Activated CD4-positive, alpha-beta T cell treated with anti-CD3 and anti-CD28 coated beads, Interleukin-2, amount 10 ng/mL, durations not matched to agents 24 days and 14 days (primary cell): ENCODE measurements at places on chromosomes 7 and 10. TPM values are rescaled to one million over a fixed set of nuclear protein-coding genes. Genes with fewer than 3 reads are reported as not detected.

- H3K27ac ChIP-seq = no peak overlapping the region
- H3K4me3 ChIP-seq = no peak overlapping the region
- peaks cover 10% of the 10 kb centered on the region for H3K27me3 ChIP-seq
- no peak for DNase-seq
- no peaks in the 10 kb centered on the region for H3K36me3 ChIP-seq
Observed at GRCh38 chr7:129550693-129551360, 48.5 kb downstream of the SMKR1 start.

DNA sequence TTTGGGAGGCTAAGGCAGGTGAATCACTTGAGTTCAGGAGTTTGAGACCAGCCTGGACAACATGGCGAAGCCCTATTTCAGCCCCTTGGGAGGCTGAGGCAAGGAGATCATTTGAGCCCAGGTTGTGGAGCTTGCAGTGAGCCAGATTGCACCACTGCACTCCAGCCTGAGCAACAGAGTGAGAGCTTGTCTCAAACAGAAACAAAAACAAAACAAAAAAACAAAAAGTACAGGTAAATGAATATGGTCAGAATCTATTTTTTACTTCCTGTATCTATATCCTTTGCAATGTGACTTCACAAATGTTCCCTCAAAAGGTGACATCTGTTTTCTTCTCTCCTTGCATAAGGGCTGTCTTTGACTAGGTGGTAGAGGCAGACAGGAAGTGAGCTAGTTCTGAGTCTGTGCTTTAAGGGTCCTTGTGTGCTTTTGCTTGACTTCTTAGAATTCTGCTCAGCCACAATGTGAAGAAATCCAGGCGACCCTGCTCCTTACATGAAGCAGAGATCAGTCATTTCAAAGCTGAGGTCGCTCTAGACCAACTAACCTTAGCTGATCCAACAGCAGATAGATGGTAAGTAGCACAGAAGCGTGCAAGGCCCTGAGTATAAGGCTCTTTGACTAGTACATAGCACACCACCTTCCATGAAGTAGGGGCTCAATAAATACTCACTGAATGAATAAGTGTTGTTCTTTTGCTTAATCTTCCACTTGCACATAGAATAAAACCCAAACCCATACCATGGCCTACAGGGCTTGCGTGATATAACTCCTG, 423.2 kb upstream of the PCDH15 start:
- H3K4me1 ChIP-seq = no peaks in the 10 kb centered on the region
- H3K27me3 ChIP-seq = no peaks in the 10 kb centered on the region
- DNase-seq = no peak
- H3K4me3 ChIP-seq = no peak overlapping the region
- no peaks in the 10 kb centered on the region for H3K36me3 ChIP-seq
- H3K27ac ChIP-seq = no peak overlapping the region

DNA sequence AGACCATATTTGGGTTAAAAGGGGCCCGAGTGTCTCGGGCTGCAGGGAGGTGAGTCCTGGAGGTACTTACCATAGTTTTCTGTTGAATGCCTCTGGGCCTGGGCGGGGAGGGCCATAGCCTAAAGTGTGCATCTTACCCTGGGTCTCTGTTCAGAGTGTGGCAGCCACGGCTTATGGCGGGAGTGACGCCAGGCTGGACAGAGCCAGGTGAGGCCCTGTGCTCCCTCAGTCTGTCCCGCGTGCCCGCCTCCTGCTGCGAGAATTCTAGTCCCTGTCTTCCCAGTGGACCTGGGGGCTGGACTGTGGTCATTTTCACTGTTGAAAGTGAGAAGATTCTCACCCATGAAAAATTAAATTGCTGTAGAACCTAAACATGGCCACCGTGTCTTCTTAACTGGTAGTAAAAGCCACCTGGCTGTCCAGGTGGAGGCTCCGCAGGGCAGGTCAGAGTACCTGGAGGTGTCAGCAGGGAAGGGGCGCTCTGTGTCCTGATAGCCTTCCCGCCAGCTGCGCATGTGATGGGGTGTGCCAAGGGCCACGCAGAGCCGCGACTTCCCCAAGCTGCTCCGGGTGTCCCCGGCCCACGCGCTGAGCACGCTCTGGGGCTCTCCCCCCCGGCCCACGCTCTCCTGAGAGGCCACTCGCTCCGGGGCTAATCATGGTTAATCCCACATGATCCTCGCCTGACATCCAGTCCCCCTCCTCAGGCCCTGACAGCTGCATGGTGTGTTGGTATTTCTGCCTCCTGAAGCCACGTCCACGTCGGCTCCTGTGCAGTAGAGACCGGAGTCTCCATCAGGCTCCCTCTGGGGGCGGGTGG, 20.3 kb downstream of the INPP5A start:
- H3K4me1 ChIP-seq = peaks cover 23% of the 10 kb centered on the region
- no peaks in the 10 kb centered on the region for H3K27me3 ChIP-seq
- H3K36me3 ChIP-seq = peaks cover 5% of the 10 kb centered on the region
- no peak overlapping the region for H3K4me3 ChIP-seq
- H3K27ac ChIP-seq = no peak overlapping the region
- DNase-seq = no peak

DNA sequence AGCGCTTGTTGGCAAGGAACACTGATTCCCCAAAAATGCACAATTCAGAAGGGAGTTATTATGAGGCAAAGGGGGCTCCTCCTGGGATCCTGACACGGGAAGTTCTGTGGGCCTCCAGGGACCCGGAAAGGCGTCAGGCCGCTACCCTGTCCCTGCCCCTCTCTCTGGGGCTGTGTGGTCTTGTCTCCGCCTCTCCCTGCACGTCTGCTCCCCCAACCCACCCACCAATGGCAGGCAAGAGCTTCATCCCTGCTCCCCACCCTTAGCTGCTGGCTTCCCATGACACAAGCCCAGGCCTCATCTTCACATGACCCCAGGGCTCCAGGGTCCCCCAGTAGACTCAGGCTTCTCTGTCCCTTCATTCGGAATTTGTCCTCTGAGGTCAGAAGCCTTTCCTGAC, 31.0 kb upstream of the ADRB1 start:
- H3K36me3 ChIP-seq = no peaks in the 10 kb centered on the region
- no peak overlapping the region for H3K4me3 ChIP-seq
- H3K27me3 ChIP-seq = peaks cover 30% of the 10 kb centered on the region
- H3K27ac ChIP-seq = no peak overlapping the region

- peak; percentile 58 for DNase-seq
- no peaks in the 10 kb centered on the region for H3K36me3 ChIP-seq
- no peak overlapping the region for H3K4me3 ChIP-seq
Observed at GRCh38 chr7:124101173-124101768, 68.4 kb upstream of the TMEM229A start.

DNA sequence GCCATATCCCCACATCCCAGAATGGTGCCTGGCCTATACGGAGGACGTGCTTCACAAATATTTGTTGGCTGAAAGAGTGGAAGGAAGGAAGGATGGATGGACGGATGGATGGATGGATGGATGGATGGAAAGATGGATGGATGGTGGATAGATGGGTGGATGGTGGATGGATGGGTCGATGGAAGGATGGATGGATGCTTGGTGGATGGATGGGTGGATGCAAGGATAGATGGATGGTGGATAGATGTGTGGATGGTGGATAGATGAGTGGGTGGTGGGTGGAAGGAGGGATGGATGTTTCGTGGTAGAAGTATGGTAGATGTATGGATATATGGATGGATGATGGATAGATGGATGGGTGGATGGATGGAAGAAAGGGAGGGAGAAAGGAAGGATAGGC, 10.8 kb downstream of the CHAT start:
- H3K4me3 ChIP-seq = no peak overlapping the region
- no peaks in the 10 kb centered on the region for H3K27me3 ChIP-seq
- no peaks in the 10 kb centered on the region for H3K4me1 ChIP-seq
- no peaks in the 10 kb centered on the region for H3K36me3 ChIP-seq
- H3K27ac ChIP-seq = no peak overlapping the region

DNA sequence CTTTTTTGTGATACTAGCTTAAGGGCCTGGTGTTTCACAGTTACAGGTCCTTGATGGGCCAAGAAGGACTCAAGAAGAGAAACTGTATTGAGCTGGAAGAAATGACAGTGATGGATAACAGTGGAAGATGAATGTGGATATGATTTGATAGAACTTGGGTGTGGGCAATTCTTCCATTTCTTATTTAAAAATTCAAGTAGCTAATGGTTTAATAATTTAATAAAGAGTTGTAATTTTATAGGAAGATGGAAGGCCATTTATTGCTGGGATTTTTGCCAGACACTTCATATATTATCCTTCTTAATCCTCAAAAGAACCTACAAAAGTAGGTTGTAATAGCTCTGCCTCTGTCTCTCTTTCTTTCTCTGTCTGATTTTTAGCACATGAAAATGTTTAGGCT, 21.3 kb upstream of the AKR1B1 start:
- peaks cover 10% of the 10 kb centered on the region for H3K27me3 ChIP-seq
- H3K27ac ChIP-seq = no peak overlapping the region
- DNase-seq = no peak
- H3K36me3 ChIP-seq = no peaks in the 10 kb centered on the region
- H3K4me3 ChIP-seq = no peak overlapping the region

DNA sequence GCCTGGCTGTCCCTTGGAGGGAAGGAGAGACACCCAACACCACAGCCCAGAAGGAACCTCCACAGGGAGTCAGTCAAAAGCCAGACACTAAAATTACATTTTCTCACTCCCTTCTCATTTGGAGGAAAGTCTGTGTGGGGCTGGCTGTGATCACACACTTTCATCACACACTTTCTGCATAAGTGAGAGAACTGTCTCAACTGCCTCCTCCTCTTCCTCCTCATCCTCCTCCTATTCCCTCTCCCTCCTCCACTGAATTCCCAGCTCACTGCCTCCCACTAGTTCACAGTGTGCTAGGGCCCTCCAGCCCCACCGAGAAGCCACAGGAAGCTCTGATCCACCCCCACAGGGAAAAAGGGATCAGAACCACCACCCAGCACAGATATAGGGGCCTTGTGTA, 91.6 kb downstream of the KCNMA1 start:
- H3K27me3 ChIP-seq = peaks cover 1% of the 10 kb centered on the region
- H3K4me1 ChIP-seq = no peaks in the 10 kb centered on the region
- no peaks in the 10 kb centered on the region for H3K36me3 ChIP-seq
- H3K4me3 ChIP-seq = no peak overlapping the region
- H3K27ac ChIP-seq = no peak overlapping the region
- DNase-seq = no peak

DNA sequence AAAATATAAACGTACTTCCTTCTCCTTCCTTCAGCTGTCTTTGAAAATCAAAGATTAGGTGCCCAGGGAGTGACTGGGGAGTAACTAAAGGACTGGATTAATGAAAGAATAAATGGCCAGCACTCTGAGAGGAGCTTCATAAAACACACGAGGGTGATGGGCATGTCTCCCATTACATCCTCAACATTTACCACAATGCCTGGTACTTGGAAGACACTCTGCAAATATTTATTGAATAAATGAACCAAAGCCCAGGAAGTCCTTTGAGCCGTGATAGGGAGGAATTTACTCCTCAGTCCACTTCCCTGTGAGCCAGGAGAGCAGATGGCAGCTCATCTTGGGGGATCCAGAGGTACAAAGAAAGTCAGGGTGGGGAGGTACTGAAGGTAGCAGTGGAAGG, 96.3 kb downstream of the RAB11FIP2 start:
- H3K27me3 ChIP-seq = peaks cover 4% of the 10 kb centered on the region
- H3K36me3 ChIP-seq = no peaks in the 10 kb centered on the region
- no peak overlapping the region for H3K27ac ChIP-seq
- H3K4me1 ChIP-seq = no peaks in the 10 kb centered on the region
- DNase-seq = peak; percentile 26
- H3K4me3 ChIP-seq = no peak overlapping the region

GRCh38 chr7:103299660-103300059, 2.4 kb downstream of the PMPCB start:
- peaks cover 50% of the 10 kb centered on the region for H3K36me3 ChIP-seq
- no peaks in the 10 kb centered on the region for H3K27me3 ChIP-seq
- H3K4me1 ChIP-seq = peaks cover 34% of the 10 kb centered on the region
- no peak overlapping the region for H3K27ac ChIP-seq
- no peak overlapping the region for H3K4me3 ChIP-seq
- no peak for DNase-seq

DNA sequence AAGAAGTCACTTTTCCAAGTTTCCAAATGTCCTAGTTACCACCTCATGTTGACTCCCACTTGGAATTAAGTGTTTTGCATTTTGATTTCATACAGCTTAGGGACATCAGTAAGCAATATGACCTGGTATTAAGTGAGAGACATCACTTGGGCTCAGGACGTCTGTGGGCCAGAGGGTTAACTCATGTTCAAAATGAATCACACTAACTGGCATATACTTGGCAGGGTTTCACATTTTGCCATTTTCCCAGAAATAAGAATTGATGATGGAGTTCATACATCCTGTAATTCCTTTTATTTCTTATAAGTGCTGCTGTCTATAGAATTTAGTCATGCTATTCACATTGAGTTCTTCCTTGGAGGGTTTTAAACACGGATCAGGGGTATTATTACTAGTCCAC, 516.5 kb downstream of the PHTF2 start:
- H3K27me3 ChIP-seq = no peaks in the 10 kb centered on the region
- no peaks in the 10 kb centered on the region for H3K36me3 ChIP-seq
- H3K27ac ChIP-seq = no peak overlapping the region
- H3K4me1 ChIP-seq = no peaks in the 10 kb centered on the region
- H3K4me3 ChIP-seq = no peak overlapping the region
- no peak for DNase-seq

- H3K27ac ChIP-seq = no peak overlapping the region
- H3K4me1 ChIP-seq = no peaks in the 10 kb centered on the region
- H3K27me3 ChIP-seq = no peaks in the 10 kb centered on the region
- H3K4me3 ChIP-seq = no peak overlapping the region
- DNase-seq = no peak
Observed at GRCh38 chr10:128963211-128964099, 503.6 kb upstream of the MGMT start.

- no peaks in the 10 kb centered on the region for H3K36me3 ChIP-seq
- no peak for DNase-seq
- H3K27ac ChIP-seq = no peak overlapping the region
- no peak overlapping the region for H3K4me3 ChIP-seq
- peaks cover 11% of the 10 kb centered on the region for H3K4me1 ChIP-seq
Observed at GRCh38 chr10:133237241-133237587, 441 bp upstream of the VENTX start.

GRCh38 chr7:135833642-135834041, 85.0 kb upstream of the FAM180A start:
- no peak overlapping the region for H3K27ac ChIP-seq
- H3K27me3 ChIP-seq = peaks cover 2% of the 10 kb centered on the region
- DNase-seq = no peak
- no peaks in the 10 kb centered on the region for H3K36me3 ChIP-seq
- H3K4me3 ChIP-seq = no peak overlapping the region
- peaks cover 5% of the 10 kb centered on the region for H3K4me1 ChIP-seq

GRCh38 chr7:111006040-111006439, 84.9 kb upstream of the LRRN3 start:
- no peak overlapping the region for H3K27ac ChIP-seq
- DNase-seq = no peak
- no peak overlapping the region for H3K4me3 ChIP-seq
- H3K4me1 ChIP-seq = peaks cover 24% of the 10 kb centered on the region
- H3K27me3 ChIP-seq = no peaks in the 10 kb centered on the region

- H3K4me1 ChIP-seq = no peaks in the 10 kb centered on the region
- DNase-seq = no peak
- H3K4me3 ChIP-seq = no peak overlapping the region
- H3K27ac ChIP-seq = no peak overlapping the region
Observed at GRCh38 chr10:42997151-42997848, 79.6 kb upstream of the RET start.

SPDYE2 gene
- 0.19 TPM in 1 of 2 replicates, not detected in the other for total RNA-seq

AKR1C4 gene
- not detected in 2 replicates for total RNA-seq

VPS41 gene
- 57.9 and 58.4 TPM in 2 replicates for total RNA-seq

TMEM196 gene
- total RNA-seq = not detected in 2 replicates

HOXA9 gene
- not detected in 2 replicates for total RNA-seq

HGF gene
- total RNA-seq = not detected in 2 replicates

CDK13 gene
- total RNA-seq = 42.6 and 45.5 TPM in 2 replicates

NPSR1 gene
- not detected in 2 replicates for total RNA-seq

FZD8 gene
- total RNA-seq = 0.38 and 0.56 TPM in 2 replicates

SLC16A12 gene
- not detected in 2 replicates for total RNA-seq

HOXA5 gene
- not detected in 2 replicates for total RNA-seq
